ENCODE measurements at places on chromosomes 1 and 21.

DNA sequence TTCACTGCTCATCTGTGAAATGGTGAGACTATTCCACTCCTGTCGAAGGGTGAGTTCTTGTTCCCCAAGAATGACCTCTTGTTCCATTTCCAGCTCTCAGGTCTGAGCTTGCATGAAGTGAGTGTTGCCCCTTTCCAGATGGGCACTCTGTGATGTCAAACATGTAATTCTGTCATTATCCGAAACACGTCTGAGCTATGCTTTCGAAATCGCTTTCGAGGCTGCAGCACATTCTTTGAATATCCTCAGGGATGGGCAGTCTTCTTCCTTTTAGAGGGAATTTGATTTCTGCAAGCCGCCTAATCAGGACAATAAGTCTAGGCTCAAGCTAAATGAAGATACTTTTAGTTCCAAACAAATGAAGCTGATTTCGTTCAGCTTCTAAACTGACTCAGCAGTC lies 15.1 kb downstream of the NFASC start:
- DNase-seq, result no peak

DNA sequence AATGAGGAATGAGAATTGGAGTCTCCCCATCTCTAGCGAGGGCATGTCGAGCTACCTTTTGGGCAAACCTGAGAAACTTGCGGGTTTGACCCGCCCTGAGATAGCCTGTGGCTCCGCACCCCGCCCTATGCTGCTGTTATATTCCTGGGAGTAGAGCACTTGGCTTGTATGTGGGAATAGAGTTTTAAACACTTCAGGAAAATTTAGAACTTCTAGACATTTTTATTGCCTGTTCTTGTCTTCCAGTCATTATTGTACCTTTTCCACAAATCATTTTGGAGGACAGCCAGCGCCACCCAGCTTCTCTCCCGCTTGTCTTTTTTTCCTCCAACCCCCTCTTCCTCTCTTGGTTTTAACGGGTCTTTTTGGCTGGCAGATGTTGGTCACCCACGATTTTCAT lies 738 bp downstream of the GNPAT start:
- DNase-seq, result no peak

GRCh38 chr1:22508991-22509390 lies 54.3 kb upstream of the EPHA8 start:
- DNase-seq, result no peak

DNA sequence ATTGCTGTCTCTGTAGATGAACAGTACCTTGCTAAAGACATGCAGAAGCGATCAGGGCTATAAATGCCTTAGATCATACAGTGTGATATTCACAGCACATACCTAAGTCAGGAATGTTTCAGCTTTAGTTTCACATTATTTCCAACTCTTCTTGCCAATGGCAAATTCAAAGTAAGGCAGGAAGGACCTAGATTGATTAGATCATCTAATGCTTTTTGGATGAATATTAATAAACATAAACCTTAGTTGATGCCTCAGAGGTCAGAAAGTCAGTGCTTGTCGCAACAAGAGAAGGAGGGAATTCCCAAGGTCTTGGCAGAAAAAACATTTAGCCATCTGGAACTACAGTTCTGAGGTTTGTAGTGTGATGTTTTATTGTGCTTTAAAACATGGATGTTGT lies 122.3 kb downstream of the TNFSF18 start:
- no peak for DNase-seq

- no peak for DNase-seq
These were observed 9.1 kb downstream of the PRPF38A start for GRCh38 chr1:52413410-52413989.

DNA sequence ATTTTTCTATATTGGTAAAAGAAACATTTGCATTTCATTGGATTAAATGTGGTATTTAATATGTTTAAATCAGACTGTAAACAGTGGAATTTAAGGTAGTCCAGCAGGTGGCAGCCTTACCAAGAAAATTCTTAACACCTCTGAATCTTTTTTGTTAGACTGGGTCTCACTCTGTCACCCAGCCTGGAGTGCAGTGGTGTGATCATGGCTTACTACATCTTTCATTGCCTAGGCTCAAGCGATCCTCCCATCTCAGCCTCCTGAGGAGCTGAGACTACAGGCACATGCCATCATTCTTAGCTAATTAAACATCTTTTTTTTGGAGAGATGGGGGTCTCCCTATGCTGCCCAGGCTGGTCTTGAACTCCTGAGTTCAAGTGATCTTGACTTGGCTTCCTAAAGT lies 98.8 kb downstream of the RABGAP1L start:
- peak; percentile 6 for DNase-seq

DNA sequence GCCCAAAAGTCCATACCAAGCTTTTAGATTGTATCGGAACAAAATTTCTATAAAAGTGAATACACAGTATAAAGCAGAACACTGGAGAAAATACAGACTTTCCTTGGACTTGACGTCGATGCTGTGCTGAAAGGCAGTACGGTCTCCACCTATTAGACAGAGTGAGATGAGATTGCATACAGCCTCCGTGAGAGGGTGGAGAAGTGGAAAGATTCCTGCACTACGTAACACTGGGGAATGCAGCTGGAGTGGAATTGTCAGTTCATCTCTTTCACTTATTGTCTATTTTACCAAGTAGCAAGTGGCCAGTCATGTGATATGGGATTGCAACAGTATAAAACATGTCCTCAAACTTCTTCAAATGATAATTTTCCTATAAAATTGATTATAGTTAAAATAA lies 209.5 kb downstream of the ZP4 start:
- DNase-seq, result no peak

- DNase-seq, result no peak
These were observed 732 bp downstream of the ABCG1 start for GRCh38 chr21:42219606-42220137.

DNA sequence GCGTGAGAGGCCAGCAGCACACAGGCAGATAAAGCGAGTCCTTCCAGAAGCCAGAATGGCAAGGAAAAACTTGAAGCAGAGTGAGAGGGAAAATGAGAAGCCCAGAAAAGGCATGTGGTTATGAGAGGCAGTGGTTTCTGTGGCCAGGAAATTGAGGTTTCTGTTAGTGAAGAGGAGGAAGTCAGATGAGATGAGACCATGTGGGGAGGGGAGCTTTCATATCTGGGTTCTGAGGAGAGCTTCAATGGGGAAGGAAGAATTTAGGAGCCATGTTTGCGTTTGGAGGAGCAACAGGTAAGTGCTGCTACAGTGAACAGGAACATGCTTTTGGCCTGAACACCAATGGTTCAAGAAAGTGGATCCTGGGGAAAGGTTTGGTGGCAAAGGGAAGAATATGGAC lies 6.1 kb upstream of the CD1A start:
- DNase-seq, result no peak

GRCh38 chr1:101653482-101653946 lies 343.2 kb downstream of the OLFM3 start:
- no peak for DNase-seq

DNA sequence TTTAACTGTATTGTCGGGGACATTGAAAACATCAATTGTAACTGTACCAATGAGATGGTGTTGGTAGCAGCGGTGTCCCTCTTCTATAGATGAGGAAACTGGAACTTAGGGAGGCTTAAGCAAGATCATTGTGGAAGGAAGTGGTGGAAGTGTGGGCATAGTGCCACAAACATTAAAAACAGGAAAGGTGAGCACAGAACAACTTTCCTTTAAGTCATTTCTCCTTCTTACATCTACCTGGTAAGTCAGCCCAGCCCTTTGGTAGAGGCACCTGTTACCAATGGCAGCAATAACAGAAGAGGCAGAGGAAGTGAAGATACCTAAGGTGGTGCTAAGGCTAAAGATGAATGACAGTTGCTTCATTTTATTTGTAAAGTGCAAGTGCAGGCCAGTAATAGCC lies 12.0 kb upstream of the CTSS start:
- DNase-seq, result no peak

- no peak for DNase-seq
These were observed 492.1 kb downstream of the LMO4 start for GRCh38 chr1:87820668-87821334.

DNA sequence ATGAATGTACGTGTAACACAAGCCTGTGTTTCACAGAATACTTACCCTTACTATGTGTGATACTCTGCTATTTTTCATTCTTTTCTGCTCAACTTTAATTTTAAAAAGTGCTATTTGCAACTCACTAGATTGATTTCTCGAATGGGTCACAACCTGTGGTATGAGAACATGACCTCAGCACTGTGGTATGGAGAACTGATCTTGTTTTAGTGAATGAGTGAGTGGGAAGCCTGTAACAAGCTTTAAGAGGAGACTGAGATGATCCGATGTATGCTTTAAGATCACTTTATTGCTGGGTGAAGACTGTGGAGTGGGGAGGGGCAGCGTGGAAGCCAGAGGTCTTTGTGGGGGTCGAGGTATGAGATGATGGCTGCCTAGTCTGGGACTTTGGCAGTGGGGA lies 21.6 kb downstream of the MECR start:
- no peak for DNase-seq

DNA sequence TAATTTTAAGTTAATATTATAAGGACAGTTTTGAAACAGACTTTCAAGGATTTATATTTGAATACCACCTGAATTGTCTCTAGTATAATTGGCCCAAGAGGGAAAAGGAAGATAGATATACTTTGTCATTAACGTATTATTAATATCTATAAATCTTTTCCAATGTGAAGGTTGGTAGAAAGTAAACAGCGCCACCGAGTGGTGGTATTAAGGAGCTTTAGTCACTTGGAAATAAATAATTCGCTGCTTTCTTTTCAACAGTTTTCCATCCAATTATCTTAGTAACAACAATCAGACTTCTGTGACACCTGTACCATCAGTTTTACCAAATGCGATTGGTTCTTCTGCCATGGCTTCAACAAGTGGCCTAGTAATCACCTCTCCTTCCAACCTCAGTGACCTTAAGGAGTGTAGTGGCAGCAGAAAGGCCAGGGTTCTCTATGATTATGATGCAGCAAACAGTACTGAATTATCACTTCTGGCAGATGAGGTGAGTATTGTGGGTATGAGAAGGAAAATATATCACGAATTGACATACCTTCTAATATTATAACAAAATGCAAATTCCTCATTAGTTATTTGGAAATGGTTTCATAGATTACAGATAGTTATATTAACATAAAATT lies 37.7 kb downstream of the SH3GLB1 start:
- DNase-seq, result peak; percentile 7
